ENCODE measurements at places on chromosomes 1 and 21.

DNA sequence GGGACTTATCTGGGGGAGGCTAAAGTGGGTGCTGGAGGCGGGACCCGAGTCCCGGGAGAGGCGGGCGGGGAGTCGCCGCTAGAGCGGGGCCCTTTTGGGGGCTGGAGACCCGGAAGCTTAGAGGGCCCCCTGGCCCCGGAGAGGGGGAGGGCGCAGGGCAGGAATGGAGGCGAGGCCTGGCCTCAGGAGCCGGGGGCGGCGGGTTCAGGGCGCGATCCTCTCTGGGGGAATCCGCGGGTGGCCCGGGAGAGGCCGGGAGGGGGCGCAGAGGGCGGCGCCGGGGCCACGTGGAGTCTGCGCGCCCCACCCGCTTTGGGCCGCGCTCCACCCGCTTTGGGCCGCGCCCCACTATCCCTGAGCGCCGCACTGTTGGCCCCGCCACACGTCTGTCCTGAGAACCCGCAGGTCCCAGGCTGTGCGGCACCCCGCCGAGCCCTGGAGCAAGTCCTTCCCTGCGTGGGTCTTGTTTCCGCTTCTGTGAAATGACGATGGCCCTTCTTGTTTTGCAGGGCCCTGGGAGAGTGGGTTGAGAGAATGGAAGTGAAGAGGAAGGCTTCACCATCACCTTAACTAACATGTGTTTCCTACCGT lies 84.4 kb downstream of the NKAIN1 start:
- DNase-seq: peak; percentile 77

DNA sequence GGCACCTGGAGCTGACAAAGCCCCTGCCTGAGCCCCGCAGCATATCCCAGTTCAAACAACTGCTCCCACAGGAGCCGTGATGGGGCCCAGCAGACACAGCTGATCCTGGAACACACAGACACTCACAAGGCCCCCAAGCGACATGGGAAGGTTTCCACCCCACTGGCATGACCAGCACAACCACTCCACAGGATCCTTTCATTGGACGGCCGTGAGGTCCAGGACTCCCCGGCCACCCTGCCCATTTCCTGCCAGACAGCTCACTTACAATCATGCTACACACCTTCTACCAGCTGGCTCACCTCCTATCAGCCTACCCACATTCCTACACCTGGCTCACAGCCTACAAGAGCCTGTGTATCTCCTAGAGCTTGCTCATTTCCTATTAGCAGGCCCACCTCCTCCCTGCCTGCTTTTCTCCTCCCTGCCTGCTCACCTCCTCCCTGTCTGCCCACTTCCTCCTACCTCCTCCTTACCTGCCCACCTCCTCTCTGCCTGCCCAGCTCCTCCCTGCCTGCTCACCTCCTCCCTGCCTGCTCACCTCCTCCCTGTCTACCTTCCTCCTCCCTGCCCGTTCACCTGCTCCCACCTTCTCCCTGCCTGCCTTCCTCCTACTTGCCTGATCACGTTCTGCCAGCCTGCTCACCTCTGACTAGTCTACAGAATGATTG lies 73.9 kb downstream of the MATN1 start:
- peak; percentile 70 for DNase-seq

DNA sequence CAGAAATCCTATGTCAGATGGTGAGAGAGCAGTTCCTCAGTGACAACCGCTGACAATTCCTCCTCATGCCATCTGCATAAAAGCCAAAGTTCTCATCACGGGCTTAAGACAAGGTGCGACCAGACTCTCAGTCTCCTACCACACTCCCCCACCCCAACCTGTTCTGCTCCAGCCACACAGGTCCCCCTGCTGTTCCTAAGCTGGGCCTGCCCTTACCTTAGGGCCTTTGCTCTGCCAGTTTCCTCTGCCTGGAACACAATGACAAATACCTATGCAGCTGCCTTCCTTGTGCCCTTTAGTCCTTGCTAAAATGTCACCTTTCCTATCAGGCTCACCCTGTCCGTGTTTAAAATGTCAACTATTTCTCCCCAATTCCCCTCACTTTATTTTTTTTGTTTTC lies 382.2 kb downstream of the NTNG1 start:
- no peak for DNase-seq

- no peak for DNase-seq
These were observed 10.4 kb upstream of the HOOK1 start for GRCh38 chr1:59804301-59804700.

DNA sequence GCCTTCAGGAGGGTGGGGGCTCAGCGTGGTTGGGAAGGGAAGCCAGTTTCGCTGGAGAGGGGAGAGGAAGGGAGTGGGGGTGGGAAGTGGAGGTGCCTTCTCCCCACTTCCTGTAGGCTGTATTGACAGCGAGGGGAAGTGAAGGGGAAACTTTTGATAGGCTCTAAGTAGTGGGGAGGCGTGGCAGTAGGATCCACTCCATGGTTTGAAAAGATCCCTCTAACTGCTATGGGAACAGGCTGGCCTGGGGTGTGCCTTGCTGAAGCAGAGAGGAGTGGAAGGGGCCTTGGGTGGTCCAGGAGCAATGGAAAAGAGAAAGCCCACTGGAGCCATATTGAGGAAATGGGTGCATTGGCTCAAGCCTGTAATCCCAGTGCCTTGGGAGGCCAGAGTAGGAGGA lies 20.2 kb downstream of the C1orf115 start:
- DNase-seq: no peak

GRCh38 chr21:41953831-41954653 lies at the start of gene C2CD2:
Gene C2CD2, minus strand, starts transcription at chr21:41954018. Its CDS starts 370 bp downstream, at chr21:41953648.
- peak; percentile 63 for DNase-seq

DNA sequence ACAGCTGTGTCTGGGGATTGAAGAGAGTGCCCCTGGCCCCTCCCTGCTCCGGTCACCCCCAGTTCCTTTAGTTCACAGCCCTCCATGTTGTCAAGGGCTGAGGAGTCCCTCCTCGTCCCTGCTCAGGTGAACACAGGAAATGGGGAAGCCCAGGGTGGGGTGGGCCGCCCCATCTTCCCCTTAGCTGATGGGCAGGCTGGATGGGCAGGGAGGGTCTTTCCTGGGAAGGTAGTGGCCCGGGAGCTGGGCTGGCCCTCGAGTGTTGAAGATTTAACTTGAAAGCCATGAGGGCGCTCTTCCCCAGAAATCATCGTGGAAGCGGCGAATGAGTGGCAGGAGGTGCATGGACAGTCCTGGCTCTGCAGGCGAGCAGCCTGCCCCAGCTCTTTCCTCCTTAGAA lies 18.3 kb upstream of the NPHP4 start:
- no peak for DNase-seq

DNA sequence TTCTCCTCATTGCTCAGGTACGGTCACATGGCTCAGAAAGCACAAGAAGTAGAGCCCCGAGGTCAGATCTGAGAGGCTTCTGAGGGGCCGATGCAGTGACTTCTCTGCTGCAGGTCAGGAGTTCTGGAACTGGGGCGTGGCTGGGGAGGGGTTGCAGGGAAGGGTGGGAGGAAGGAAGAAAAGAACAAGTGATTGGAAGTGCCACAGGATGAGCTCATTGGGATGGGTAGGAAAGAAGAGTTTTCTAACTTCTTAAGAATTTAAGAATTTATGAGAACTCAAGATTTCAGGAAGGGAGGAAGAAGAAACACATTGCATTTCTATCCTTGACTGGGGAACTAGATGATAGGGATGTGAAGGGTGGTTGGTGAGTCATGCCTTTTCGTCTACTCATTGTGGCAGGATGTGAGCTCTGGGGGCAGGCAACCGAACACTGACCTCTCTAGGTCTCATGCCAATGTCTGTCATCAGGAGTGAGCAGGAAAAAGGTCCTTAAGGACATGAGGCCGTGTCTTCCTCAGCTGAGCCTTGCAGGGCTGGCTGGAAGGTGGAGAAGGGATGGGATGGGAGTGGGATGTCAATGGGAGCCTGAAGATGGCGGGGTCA lies 497 bp downstream of the FCRLB start:
- DNase-seq: no peak

GRCh38 chr1:154595621-154596020 lies 12.4 kb downstream of the ADAR start:
- DNase-seq: no peak

DNA sequence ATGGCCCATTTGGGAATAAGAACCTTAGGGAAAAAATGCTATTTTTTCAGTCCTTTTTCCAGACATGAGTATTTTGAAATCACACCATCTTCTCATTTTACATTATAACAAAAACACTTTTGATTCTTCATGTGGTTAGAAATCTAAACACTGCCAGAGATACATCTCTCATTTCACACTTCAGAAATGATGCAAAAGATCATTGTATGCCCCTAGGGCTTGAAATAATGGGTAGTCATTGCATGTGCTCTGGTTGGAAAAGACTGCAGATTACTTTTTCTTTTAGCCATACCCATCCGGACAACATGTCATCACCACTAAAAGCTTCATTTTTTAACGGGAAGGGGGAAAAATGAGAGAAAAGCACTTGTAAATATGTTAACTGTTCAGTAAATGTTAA lies 1152.2 kb upstream of the ADGRL4 start:
- DNase-seq: no peak
